ENCODE measurements at places on chromosomes 16 and 17.

DNA sequence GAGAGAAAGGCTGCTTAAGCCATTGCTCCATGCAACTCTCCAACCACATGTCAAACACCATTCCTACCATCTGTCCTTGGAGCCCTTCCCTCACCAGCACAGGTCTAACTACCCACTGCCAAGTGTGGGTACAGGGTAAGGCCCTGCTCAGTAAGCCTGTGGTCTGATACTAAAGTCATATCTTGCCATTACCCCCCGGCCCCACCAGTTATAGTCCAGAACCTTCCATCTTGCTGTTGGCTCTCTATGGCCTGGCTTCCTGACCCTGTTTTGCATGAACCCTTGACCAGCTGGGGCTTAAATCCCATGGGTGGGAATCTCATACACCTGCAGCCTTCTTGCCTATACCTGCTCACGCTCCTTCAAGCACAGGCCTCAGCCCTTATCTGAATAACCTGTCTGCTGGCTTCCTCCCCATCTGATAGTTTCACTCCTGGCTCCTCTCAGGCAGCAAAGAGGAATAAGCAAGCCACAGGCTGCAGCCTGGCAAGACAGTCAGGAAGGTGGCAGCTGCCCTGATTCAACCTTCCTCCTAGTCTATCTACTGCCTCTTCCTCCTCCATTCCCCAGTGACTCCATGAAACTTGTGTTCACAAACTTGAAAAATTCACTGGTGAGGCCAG lies 64.1 kb downstream of the ZFHX3 start:
- DNase-seq = no peak

DNA sequence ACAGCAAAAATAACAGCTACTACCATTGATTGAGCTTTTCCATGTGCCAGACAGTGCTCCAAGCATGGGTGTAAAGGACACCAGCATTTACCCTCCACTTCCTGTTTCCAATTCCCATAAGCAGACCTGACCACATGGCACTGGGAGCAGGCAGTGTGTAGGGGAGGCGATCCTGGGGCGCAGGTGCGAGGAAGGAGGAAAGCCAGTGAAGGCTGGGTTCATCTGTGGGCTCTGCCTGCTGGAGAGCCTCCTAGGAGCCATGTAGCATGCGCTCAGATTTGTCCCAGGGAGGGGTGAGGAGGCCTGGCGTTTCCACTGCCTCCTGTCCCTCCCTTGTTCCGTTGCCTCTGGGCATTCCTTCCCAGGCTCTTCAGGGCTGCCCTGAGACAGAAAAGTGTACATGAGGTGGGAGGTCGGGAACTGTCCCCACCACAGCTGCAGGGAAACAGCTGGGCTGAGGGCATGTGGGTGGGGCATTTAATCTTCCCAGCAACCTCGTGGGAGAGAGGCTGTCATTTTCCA lies 56.6 kb downstream of the SNX20 start:
- DNase-seq = no peak

DNA sequence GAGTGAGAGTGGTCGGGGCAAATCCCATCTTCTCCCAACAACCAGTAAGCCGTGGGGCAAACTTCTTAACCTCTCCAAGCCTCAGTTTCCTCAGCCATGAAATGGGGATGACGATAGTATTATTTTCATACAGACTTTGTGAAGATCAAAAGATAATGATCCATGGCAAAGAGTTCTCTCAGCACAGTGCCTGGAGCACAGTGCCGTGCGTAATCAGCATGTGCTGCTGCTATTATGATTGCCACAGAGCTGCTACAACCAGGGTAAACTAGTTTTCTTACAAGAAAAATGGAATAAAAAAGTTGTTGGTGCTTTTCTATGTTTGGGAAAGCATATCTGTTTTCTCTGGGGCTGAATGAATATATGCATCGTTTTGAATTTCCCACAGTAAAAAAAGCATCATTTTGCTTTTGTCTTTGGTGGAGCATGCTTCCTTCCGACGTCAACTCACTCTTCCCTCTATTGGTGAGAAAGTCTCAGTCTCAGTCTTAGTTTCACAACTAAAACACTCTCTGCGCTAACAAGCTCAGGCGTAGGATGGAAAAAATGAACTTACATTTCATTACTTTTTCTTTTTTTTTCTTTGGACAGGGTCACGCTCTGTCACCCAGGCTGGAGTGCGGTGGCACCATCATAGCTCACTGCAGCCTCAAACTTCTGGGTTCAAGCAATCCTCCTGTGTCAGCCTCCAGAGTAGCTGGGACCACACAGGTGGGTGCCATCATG lies 37.2 kb downstream of the CDK5R1 start:
- DNase-seq = no peak

- DNase-seq = no peak
Observed at GRCh38 chr16:5065813-5066212, at the start of gene C16orf89. C16orf89 (minus strand) TSS chr16:5065956; CDS start chr16:5065908, 48 bp downstream.

- DNase-seq = no peak
Observed at GRCh38 chr16:81863630-81864352, 84.7 kb downstream of the PLCG2 start.
